Neural progenitor cell (in vitro differentiated cells): ENCODE measurements at places on chromosomes 3 and 15.

DNA sequence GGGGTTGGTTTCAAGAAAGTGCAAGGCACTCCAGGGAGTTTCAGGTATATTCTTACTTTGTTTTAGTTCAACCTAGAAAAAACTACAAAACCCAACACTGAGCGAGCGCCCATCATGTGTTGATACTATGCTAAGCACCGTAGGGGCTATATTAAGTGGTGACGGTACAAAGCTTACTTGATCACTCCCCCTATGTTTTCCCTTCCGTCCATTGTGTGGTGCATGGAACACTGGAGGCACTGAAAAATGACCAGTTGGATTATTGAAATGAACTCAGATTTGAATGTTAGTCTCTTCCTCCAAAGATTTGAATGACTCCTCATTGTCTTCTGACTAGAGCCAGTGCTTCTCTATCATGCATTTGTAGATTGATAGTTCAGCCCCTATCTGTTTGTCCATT is 6.6 kb downstream of the MYZAP start:
- no peak overlapping the region for H3K27ac ChIP-seq
- no peaks in the 10 kb centered on the region for H3K4me1 ChIP-seq
- H3K27me3 ChIP-seq, result peaks cover 10% of the 10 kb centered on the region
- no peak overlapping the region for H3K4me3 ChIP-seq

DNA sequence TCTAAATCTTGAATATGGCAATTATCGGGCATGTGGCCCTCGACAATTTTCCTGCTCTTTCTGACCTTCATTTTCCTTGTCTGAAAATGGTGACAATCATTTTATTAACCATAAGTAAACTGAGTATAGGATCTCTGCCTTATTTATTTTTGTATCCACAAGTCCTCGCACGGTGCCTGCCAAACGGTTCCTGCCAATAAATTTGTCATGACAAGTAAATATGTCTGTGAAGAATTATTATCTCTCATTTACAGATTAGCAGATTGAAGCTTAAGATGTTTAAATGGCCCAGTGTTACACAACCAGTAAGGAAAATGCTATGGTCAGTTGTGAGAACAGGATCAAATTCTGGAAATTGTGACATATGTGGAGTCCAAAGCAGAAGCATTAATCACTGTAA is 65.9 kb upstream of the ARL6 start:
- no peaks in the 10 kb centered on the region for H3K4me1 ChIP-seq
- H3K27me3 ChIP-seq, result no peaks in the 10 kb centered on the region
- DNase-seq, result no peak
- no peak overlapping the region for H3K27ac ChIP-seq

DNA sequence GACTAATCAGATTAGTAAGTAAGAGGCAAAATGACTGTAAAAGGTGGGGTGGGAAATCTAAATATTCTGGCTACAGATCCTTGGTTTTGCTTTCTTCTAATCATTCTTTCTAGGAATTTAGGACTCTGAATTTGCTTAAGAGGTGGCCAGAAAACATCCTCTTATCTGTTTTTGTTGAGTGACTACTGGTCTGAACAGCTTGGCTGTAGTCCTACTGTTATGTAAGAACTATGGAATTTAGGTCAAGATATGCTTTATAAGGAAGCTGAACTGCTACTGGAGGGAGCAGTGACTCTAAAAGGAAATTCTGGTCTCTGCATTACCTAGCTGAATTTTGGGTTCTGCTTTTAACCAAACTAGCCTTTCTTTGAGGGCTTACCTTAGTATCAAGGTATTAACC is 33.5 kb upstream of the CSPG5 start:
- no peak overlapping the region for H3K27ac ChIP-seq
- no peaks in the 10 kb centered on the region for H3K27me3 ChIP-seq
- DNase-seq, result no peak

- peaks cover 38% of the 10 kb centered on the region for H3K4me1 ChIP-seq
- H3K27ac ChIP-seq, result no peak overlapping the region
- no peaks in the 10 kb centered on the region for H3K36me3 ChIP-seq
- H3K4me3 ChIP-seq, result no peak overlapping the region
- H3K27me3 ChIP-seq, result no peaks in the 10 kb centered on the region
Observed at GRCh38 chr3:37904601-37905000, 42.9 kb downstream of the CTDSPL start.

- H3K27me3 ChIP-seq, result no peaks in the 10 kb centered on the region
- H3K36me3 ChIP-seq, result no peaks in the 10 kb centered on the region
- DNase-seq, result no peak
Observed at GRCh38 chr3:49629866-49630265, 44.3 kb upstream of the APEH start.

DNA sequence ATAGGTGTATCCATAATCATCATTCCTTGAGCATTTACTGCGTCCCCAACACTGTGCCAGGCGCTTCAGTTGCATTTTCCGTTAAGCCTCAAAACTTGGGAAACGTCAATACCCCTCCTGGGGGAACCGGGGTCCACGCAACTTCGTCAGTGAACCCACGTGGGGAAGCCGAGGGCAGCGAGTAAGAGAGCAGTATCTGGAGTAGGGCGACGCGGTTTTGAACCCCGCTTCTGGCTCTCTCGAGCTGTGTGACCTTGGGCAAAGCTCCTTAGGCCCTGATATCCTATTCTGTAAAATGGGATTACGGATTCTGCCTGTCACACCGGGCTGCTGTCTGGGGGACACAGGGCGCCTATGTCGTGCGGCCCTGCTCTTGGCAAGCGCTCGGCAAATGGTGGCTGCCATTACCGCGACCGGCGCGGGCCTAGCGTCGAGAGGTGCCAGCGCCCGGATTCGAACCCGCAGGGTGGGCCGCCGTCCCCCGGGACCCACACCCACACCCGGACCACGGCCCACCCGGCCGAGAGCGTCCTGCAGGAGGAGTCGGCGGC is 590 bp downstream of the POLG start:
- no peak overlapping the region for H3K27ac ChIP-seq
- DNase-seq, result no peak
- H3K4me1 ChIP-seq, result peaks cover 10% of the 10 kb centered on the region
- peaks cover 41% of the 10 kb centered on the region for H3K27me3 ChIP-seq
- H3K4me3 ChIP-seq, result peak overlapping the region; percentile 90

GRCh38 chr3:42708611-42709151 is 6.1 kb upstream of the HHATL start:
- no peaks in the 10 kb centered on the region for H3K4me1 ChIP-seq
- H3K4me3 ChIP-seq, result no peak overlapping the region
- H3K36me3 ChIP-seq, result no peaks in the 10 kb centered on the region

DNA sequence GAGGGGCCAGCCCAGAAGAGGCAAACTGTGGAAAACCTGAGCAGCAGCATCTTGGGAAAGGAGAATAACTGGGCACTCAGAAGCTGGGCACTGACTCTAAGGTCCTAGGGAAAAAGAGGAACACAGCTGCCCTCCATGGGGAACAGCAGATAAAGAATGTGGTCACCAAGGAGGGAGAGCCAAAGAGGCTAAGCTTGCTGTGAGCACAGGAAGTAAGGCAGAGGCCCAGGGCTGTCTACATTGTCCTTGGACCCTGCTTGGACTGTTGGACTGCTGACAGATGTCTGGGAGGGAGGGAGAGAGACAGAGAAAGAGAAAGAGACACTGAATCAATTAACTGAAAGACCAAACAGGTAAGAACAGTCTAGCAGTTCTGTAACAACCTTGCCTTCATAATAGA is 4.5 kb upstream of the MNS1 start:
- H3K4me1 ChIP-seq, result no peaks in the 10 kb centered on the region
- no peak overlapping the region for H3K27ac ChIP-seq
- H3K4me3 ChIP-seq, result no peak overlapping the region
- DNase-seq, result no peak

GRCh38 chr3:115652738-115653137 is 29.4 kb downstream of the GAP43 start:
- no peaks in the 10 kb centered on the region for H3K36me3 ChIP-seq
- H3K4me3 ChIP-seq, result no peak overlapping the region
- H3K27ac ChIP-seq, result no peak overlapping the region
- no peaks in the 10 kb centered on the region for H3K27me3 ChIP-seq

- no peaks in the 10 kb centered on the region for H3K36me3 ChIP-seq
- H3K27ac ChIP-seq, result no peak overlapping the region
- no peak for DNase-seq
- peaks cover 12% of the 10 kb centered on the region for H3K4me1 ChIP-seq
- no peak overlapping the region for H3K4me3 ChIP-seq
- H3K27me3 ChIP-seq, result no peaks in the 10 kb centered on the region
Observed at GRCh38 chr3:193396451-193397244, 18.1 kb upstream of the ATP13A5 start.

- H3K4me1 ChIP-seq, result peaks cover 4% of the 10 kb centered on the region
- H3K27me3 ChIP-seq, result no peaks in the 10 kb centered on the region
- H3K4me3 ChIP-seq, result no peak overlapping the region
- no peak overlapping the region for H3K27ac ChIP-seq
- DNase-seq, result no peak
Observed at GRCh38 chr15:73317651-73318462, 50.9 kb downstream of the HCN4 start.

DNA sequence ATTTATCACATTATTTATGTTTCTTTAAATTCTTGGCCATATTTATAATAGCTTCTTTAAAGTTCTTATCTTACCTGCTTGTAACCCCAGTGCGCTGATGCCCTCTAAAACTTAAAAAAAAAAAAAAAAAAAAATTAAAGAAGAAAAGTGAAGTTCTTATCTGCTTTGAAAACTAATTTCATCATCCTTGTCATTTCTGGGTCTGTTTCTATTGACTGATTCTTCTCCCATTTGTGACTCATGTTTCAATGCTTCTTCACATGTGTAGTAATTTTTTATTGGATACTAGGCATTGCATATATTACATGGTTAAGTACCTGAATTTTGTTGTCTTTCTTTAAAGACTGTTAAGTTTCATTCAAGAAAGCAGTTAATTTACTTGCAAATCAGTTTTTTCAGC is 3.4 kb upstream of the SEC22A start:
- no peak overlapping the region for H3K27ac ChIP-seq
- peaks cover 11% of the 10 kb centered on the region for H3K4me1 ChIP-seq
- no peaks in the 10 kb centered on the region for H3K36me3 ChIP-seq
- H3K27me3 ChIP-seq, result no peaks in the 10 kb centered on the region
